ENCODE measurements at places on chromosomes 4 and X.
A peak's percentile ranks its signal among the peaks of the same experiment; 100 is the strongest.

GRCh38 chr4:76179398-76180318 lies 31.5 kb upstream of the NUP54 start:
- H3K36me3 ChIP-seq: no peaks in the 10 kb centered on the region
- no peak overlapping the region for H3K27ac ChIP-seq
- no peaks in the 10 kb centered on the region for H3K27me3 ChIP-seq
- H3K4me1 ChIP-seq: peaks cover 2% of the 10 kb centered on the region
- DNase-seq: peak; percentile 93

DNA sequence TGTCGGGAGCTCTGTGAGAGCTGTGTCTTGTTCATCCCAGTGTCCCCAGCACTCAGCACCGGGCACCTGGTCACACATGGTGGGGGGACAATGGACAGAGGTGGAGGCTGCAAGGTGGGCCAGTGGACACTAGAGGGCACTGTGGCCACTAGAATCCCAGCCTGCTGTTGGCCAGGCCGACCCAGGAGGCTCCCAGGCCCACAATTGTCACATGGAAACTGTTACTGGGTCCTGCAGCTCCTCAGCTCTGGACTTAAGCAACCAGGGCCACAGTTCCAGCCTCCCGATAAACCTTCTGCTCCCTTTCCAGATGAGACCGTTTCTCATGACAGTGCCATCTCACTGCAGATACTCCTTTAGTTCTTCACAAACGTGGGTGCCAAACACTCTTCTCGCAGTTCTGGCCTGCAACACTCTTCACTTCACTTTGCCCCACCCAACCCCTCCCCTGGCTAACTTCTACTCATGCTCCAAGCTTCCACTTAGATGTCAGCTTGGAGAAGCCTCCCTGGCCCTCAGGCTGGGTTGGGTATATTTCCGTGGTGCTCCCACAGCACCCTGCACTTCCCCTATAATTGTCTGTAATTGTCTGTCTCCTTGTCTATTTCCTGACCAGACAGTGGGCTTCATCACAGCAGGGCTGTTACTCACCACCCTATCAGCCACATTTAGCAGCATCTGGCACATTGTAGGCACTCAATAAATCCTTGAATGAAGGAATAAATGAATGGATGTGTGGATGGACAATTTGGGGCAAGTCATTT lies 3.5 kb upstream of the IQSEC2 start:
- H3K4me1 ChIP-seq: peaks cover 27% of the 10 kb centered on the region
- H3K4me3 ChIP-seq: no peak overlapping the region
- DNase-seq: peak; percentile 62
- H3K27ac ChIP-seq: no peak overlapping the region
- H3K36me3 ChIP-seq: no peaks in the 10 kb centered on the region
- no peaks in the 10 kb centered on the region for H3K27me3 ChIP-seq

- peaks cover under 1% of the 10 kb centered on the region for H3K27me3 ChIP-seq
- H3K4me3 ChIP-seq: no peak overlapping the region
- H3K4me1 ChIP-seq: peaks cover 2% of the 10 kb centered on the region
Observed at GRCh38 chrX:149208307-149208706, 296.8 kb downstream of the IDS start.

DNA sequence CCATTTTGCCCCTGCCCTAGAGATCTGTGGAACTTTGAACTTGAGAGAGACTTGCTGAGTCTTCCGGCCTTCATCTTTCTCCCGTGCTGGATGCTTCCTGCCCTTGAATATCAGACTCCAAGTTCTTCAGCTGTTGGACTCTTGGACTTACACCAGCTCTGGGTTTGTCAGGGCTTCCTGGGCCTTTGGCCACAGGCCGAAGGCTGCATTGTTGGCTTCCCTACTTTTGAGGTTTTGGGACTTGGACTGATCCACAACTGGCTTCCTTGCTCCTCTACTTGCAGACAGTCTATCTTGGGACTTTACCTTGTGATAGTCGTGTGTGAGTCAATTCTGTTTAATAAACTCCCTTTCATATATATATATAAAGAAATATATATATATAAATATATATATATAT lies 1071.0 kb downstream of the ADGRL3 start:
- no peaks in the 10 kb centered on the region for H3K27me3 ChIP-seq
- no peak for DNase-seq
- no peak overlapping the region for H3K4me3 ChIP-seq
- H3K4me1 ChIP-seq: no peaks in the 10 kb centered on the region

DNA sequence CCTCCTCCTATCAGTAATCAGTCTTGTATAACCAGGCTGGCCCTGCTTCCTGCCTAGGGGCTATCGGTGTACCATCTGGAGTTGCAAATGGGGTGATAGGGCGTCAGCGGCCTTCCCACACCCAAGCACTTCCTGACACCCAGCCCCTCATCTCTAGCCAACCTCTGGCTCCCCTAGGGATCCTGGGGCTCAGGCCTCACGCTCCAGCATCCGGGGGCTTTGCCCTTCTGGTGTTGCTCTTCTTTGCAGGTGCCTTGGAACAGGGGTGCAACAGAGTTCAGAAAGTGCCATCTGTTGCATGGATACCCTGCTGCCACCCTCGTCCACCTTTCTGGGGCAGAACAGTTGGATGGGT lies 4.1 kb downstream of the IL9R start:
- no peak for DNase-seq
- no peaks in the 10 kb centered on the region for H3K36me3 ChIP-seq
- no peak overlapping the region for H3K27ac ChIP-seq
- H3K4me3 ChIP-seq: no peak overlapping the region
- H3K27me3 ChIP-seq: no peaks in the 10 kb centered on the region
- peaks cover 10% of the 10 kb centered on the region for H3K4me1 ChIP-seq

DNA sequence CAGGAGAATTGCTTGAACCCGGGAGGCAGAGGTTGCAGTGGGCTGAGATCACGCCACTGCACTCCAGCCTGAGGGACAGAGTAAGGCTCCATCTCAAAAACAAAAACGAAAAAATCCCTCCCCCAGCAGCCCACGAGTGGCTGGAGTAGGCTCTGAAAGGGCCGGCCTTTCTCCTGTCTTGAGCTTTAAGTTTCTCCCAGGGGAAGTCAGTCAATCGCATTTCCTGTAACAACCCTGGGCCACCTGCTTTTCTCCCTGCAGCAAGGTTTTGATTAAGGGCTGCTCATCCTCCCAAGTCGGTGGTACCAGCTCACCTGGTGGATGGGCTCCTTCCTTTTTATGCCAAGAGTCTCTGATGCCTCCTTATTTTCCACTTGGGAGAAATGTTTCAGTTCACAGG lies 2.0 kb upstream of the NYX start:
- DNase-seq: no peak
- no peaks in the 10 kb centered on the region for H3K36me3 ChIP-seq
- no peaks in the 10 kb centered on the region for H3K27me3 ChIP-seq
- no peak overlapping the region for H3K4me3 ChIP-seq

DNA sequence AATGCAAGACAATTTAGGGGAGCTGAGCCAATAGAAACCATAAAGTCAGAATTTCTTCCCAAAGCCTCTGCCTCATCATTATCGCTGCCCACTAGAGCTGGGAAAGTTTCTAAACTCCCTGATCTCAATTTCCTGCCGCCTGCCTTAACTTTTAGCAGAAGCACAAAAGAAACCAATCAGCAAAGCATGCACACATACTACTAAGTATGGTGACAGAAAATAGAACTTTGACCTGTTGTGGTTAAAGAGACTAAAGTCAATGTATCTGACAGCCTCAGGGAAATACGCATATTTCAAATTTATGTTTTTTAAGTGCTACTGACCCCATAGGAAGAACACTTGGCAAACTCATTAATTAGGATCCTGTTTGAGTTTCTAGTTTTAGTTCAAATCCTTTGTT lies 10.1 kb downstream of the STK26 start:
- peaks cover 27% of the 10 kb centered on the region for H3K36me3 ChIP-seq
- DNase-seq: no peak

DNA sequence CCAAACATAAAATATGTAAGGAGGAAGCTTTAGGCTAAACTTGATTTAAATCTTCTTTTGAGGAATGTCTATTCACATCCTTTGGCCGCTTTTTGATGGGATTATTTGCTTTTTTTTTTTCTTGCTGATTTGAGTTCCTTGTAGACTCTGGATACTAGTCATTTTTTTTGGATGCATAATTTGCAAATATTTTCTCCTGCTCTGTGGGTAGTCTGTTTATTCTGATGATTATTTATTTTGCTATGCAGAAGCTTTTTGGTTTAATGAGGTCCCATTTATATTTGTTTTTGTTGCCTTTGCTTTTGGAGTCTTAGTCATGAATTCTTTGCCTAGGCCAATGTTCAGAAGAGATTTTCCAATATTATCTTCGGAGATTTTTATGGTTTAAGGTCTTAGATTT lies 144.9 kb downstream of the MAGEC2 start:
- H3K27me3 ChIP-seq: no peaks in the 10 kb centered on the region
- H3K27ac ChIP-seq: no peak overlapping the region
- H3K4me3 ChIP-seq: no peak overlapping the region
- no peaks in the 10 kb centered on the region for H3K36me3 ChIP-seq
- H3K4me1 ChIP-seq: no peaks in the 10 kb centered on the region
- DNase-seq: no peak

All from activated CD4-positive, alpha-beta T cell treated with anti-CD3 and anti-CD28 coated beads for 36 hours (primary cell).